ENCODE measurements at places on chromosomes 3 and 15.

DNA sequence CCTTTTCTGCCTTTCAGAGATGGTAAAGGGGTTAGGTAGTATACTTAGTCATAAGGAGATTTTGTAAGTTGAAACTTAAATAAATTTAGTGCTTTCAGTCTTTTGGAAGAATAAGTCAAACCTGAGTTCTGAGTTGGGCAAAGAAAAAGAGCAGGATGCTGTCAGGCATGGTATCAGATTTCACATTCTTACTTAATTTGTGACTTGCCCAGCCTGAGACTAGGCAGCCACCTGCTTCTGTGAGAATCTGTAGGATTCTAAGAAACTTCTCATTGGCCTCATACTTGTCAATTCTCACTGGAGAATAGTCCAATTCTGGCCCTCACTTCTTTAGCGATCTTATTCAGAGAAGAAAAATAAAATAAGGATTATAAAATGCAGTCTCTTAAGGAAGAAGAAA, 577.5 kb downstream of the DIPK2A start:
- DNase-seq = no peak

GRCh38 chr15:42133886-42134502, 22.4 kb downstream of the PLA2G4F start:
- peak; percentile 16 for DNase-seq

GRCh38 chr3:45411081-45411480, 22.7 kb downstream of the LARS2 start:
- no peak for DNase-seq

DNA sequence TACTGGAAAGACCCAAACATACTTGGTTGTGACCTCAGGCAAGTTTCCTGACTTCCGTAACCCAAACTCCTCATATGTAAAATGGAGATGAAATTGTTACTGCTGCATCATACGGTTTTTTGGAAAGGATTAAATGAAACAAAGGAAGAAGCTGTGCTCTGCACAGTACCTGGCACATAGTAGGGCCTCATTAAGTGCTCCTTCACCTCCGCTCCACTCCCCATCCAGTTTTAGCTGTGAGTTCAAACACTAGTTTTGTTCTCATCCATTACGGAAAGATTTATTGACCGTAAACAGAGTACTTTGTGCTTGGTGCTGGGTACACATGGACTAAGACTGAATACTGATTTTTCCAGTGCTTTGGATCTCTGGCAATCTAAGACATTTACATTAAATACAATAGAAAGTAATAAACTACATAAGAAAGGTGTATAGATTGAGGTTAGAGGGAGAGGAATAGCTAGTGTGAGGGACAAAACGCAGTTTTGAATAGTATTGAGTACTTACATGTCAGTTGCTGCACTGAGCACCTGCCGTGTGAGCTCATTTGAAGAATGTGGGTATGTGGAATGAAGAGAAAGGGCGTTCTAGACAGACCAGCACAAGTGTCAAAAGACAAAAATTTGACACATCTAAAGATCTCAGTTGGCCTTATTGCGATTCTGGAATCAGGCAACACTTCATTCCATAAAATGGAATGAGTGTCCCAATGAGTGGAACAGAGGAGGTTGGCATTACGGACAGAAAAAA, 594 bp upstream of the ICE2 start:
- no peak for DNase-seq

DNA sequence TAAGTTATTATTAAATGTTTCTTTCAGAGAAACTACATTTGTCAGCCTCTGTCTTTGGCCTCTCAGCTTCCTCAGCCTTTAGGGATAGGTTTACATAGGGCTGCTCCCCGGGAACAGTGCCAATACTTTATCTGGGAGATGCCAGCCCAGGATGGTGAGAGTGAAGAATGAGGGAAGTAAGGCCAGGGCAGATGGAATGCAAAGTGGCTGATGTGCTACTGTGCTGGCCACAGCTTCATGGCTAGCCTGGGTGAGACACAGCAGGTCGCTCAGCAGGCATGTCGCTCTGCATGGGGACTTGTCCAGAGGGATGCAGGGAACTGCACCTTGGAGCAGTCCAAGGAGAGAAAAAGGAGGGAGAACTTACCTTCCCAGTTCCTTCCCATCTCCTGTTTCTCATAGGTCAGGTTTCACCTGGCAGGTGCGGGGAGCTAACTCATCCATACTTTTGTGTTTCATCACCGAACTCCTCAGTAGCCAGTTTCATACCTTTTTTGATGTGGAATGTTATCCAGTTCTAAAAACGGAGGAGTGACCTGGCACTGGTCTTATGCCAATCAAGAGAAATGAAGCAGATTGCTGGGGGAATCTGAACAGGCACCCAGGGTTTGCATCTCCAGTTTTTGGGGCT, 30.9 kb upstream of the C15orf39 start:
- no peak for DNase-seq

DNA sequence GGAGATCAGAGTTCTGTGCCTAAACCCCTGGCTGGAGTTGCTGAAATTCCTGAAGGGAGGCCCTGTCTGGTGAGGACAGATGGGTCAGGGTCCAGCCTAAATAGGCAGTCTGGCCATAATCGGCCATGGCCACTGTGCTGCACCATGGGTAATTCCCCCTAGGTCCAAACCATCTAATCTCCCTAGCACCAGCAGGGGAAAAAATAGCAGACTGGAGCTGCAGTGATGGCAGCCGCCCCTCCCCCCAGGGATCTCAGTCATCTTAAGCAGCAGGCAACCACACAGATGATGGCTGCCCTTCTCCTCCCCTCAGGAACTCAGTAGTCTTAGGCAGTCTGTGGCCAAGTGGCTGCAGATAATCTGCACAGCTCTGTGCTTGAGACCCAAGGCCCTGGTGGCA, 68.4 kb upstream of the CD96 start:
- DNase-seq = no peak

DNA sequence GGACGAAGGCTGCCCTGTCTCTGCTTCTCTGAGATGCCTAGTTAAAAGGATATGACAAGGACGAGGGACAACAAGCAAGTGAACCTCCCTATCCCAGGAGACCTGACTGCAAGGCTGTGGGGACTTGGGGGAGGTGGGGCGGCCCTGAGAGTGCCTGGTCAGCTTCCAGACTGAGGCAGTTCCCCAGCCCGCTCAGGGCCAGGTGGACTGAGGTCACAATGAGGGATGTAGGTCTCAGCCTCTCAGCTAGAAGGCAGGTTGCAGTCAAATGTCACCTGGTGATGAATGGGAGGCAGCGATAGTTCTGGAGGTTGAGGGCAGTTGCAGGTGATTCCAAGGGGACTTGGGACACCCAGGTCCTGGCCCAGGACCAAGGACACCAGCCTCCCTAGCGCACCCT, 30.6 kb downstream of the TKT start:
- no peak for DNase-seq

GRCh38 chr3:51373658-51374421, 11.3 kb upstream of the MANF start:
- no peak for DNase-seq

DNA sequence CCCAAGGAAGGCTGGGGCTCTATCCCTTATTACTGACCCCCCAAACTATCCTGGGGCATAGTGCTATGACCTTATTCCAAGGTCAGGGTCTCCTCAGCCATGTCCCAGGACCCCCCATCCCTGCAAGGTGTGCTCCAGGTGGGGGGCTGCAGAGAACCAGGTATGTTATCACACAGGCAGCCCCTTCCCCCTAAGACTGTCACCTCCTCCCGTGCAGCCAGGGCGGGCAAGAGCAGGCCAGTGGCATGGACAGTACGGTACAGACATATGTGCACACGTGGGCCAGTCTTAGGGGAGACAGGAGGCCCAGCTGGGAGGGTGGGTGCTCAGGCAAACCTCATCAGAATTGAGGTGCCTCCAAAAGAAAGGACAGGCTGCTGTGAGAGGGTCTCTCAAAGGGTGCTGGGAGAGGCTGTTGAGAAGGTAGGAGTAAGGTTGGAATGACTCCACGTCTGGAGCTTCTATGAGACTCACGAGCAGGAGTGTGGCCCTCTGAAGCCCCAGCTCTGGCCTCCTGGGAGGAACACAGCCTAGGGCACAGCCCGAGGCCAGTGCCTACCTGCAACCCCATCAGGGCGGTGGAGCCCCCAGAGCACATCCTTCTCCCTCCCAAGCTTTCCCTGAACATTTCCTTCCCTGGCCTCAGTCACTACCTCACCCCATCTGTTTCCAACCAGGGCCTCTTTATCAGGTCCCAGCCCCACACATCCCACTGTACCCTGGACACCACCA, 1.7 kb upstream of the COL7A1 start:
- no peak for DNase-seq

GRCh38 chr15:67746450-67746849, 78.9 kb upstream of the SKOR1 start:
- DNase-seq = no peak

- no peak for DNase-seq
These were observed 147.0 kb upstream of the VEPH1 start for GRCh38 chr3:157650172-157650571.

GRCh38 chr3:14439501-14440167, 37.2 kb downstream of the SLC6A6 start:
- DNase-seq = no peak

DNA sequence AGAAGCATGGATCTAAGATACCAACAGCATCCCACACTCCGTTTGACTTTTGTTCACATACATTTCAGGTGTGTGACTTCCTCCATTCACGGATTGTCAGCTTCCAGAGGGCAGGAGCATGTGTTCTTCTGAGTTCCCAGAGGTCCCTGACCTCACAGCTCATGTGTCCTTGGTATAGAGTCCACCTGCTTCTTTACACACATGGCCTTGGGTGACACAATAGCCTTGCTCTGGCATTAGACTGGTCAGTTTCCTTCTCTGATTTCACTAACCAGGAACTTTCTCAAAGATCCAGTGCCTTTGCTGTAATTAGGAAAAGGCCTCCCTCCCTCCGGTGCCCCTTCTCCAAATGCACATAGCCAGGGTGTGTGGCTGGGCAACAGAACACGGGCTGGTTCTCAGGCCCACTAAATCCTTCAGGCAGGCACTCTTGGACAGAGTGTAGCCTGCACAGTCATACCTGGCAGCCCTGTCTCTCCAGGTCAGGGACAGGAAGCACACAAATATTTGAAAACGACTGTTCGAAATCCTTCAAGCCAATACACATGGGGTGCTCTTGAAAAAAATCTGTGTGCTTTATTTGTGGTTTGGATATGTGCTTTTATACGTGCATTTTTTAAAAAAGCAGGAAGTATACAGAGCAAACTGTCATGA, 81.1 kb downstream of the TRIM42 start:
- DNase-seq = no peak

DNA sequence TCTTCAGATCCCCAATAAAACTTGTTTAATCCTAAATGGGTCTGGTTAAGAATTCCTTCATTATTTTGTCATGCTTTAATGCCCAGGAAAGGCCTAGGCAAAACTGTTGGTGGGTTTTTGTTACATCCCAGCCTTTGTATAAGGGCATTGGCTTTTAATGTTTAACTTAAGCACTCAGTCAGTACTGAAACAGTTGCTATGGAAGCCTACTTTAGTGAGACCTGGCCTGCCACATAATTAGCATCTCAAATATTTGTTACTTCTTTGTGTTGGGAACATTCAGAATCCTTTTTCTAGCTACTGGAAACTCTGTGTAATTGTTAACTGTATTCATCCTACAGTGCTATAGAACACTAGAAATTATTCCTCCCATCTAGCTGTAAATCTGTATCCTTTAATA, 369.6 kb upstream of the ATP10A start:
- DNase-seq = no peak

GRCh38 chr3:6821411-6821810, 39.5 kb upstream of the GRM7 start:
- no peak for DNase-seq

DNA sequence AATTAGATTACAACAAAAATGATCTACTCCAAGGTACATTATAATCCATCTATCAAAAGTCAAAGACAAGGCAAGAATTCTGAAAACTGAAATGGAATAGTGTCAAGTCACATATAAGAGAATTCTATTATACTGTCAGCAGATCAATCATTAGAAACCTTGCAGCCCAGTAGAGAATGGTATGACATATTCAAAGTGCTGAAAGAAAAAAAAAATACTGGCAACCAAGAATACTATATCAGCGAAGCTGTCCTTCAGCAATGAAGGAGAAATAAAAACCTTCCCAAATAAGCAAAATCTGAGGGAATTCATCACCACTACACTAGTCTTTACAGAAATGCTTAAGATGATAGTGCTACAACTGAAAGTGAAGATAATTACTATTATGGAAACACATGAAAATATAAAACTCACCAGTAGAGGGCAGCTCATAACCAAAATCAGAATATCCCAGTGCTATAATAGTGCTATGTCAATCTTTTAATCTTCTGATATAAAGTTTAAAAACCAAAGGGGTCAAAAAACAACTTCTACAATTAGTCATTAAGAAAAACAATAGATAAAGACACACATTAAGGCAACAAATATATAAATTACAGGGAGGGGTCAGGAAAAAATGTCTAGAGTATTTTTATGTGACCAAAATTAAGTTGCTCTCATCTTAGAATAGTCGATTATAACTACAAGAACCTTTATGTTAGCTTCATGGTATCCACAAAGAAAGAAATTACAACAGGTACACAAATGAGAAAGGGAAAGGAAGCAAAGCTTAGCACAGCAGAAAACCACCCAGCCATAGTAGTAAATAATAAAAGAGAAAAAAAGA, 190.7 kb upstream of the CNTN6 start:
- no peak for DNase-seq

DNA sequence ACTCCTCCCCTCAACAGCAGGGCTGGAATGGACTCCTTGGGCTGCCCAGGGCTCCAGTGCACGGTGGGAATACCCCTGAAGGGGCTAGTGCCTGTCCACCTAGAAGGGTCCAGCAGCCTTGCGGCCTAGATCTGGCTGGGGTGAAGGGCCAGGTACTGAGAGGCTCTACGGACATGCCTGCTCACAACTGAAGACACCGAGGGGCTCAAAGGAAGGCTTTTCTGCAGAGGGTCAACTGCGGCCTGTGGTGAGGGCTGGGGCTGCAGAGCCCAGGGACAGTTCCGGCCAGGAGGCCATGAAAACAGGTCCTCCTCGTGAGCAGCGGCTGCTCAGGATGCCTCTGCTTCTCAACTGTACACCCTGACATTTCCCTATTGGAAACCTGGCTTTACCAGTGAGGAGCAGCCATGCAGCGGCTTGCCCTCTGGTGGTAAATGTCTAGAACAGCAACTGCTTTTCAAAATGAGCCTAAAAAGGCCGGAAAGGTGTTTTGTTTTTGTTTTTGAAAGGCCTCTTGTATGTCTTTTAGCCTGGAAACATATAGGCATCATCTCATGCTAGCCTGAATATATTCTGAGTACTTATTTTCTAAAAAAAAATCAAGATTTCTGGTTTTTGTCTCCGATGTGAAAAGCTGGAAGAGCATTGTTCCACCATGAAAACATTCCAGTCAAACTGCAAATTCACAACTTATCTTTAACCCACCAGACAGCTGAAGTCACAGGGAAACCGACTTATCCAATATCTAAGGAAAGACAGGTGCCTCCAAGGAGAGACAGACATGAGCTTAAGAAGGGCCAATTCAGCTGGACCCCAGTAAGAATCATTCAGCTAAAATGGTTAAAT, 163.4 kb downstream of the KLF13 start:
- DNase-seq = no peak

- no peak for DNase-seq
These were observed 58.7 kb upstream of the MYRIP start for GRCh38 chr3:39750712-39751111.
